ENCODE measurements at places on chromosomes 7 and 10.

GRCh38 chr7:11120068-11120664 lies 146.5 kb downstream of the PHF14 start:
- no peak for DNase-seq

- DNase-seq, result no peak
These were observed 75.2 kb downstream of the CLEC2L start for GRCh38 chr7:139598642-139599041.

DNA sequence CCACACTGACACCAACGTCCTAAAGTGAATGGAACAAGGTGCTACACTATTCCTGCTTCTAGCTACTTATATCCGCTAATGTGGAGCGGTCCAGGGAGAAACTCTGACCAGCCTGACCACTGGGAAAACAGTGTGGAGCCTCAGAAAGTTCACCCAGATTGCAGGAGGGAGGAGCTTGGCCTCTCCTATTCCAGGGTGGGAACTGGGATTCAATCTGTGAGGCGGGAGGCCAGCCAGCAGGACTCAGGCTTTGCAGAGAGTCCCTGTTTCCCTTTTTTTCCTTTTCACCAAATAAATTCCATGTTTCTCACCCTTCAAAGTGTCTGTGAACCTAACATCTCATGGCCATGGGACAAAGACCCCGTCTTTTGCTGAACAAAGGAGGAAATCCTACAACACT lies 86.4 kb upstream of the SEMA3C start:
- DNase-seq, result no peak

DNA sequence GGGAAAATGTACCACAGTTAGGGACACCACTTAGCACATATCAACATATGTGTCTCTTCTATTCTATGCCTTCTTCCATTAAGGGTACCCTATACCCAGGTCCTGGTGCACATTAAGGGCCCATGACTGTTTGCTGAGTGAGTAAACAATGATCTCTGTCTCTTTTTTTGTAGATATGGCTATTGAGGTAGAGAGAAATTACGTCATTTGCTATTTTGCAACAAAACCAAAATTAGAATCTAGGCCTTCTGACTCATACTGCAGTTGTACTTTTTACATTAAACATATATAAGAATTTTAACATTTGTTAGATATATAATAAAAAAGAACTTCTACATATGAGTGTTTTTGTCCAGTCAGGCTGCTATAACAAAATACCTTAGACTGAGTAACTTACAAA lies 683.2 kb upstream of the LRRN3 start:
- no peak for DNase-seq

DNA sequence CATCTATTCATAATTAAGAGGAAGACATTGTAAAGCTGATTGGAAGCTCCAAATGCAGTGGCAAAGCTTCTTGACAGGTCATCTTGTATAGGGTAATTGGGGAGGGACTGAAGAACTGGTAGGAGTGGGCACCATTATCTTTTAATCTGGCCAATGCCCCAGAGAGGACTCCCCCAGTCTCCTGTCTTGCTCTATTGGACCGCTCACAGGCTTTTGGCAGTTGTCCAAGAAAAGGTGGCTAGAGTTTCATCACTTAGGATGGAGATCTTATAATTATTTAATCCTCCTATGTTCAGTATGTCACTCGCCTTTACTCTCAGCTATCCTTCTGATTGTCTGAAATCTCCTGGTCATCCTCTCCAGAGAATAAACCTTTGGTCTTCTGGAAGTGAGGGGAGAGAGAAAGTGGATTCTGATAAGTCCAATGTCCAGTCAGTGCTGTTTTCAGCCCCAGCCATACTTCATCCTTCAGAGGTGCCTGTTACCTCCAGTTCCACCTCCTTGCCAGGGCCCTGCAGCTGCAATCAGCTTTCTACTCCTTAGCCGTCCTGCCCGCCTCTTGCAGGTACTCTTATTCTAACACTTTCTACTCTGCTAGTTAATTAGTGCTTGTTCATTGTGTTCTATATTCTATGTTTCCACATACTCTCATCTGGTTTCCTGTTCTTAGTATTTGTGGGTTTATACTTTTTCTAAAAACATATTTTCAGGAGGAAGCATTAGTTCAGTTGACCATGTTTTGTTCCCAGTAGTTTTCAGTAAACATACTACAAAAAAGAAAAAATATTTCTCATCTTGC lies 241.6 kb downstream of the NSUN6 start:
- DNase-seq, result no peak

- DNase-seq, result peak; percentile 32
These were observed 81.4 kb upstream of the FAM133B start for GRCh38 chr7:92671505-92672169.

- peak; percentile 30 for DNase-seq
These were observed 1.2 kb downstream of the MCU start for GRCh38 chr10:72692994-72693781.

- DNase-seq, result no peak
These were observed 32.0 kb downstream of the STRA8 start for GRCh38 chr7:135265637-135266036.

GRCh38 chr10:1102416-1102815 lies 46.2 kb downstream of the WDR37 start:
- DNase-seq, result no peak

DNA sequence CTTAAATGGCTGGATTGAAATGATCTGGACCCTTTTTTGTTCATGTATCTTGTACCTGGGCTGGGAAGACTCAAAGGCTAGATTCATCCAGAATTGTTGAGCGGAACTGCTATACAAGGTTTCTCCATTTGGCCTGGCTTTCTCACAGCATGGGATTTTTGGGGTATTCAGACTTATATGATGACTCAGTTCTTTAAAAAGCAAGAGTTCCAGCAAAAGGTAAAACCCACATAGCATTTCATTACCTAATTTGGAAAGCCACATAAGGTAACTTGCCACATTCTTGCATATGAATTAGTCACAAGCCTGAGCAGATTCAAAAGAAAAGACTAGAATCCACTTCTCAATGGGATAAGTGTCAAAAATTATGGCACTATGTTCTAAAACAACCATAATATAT lies 137.4 kb downstream of the HGF start:
- no peak for DNase-seq

DNA sequence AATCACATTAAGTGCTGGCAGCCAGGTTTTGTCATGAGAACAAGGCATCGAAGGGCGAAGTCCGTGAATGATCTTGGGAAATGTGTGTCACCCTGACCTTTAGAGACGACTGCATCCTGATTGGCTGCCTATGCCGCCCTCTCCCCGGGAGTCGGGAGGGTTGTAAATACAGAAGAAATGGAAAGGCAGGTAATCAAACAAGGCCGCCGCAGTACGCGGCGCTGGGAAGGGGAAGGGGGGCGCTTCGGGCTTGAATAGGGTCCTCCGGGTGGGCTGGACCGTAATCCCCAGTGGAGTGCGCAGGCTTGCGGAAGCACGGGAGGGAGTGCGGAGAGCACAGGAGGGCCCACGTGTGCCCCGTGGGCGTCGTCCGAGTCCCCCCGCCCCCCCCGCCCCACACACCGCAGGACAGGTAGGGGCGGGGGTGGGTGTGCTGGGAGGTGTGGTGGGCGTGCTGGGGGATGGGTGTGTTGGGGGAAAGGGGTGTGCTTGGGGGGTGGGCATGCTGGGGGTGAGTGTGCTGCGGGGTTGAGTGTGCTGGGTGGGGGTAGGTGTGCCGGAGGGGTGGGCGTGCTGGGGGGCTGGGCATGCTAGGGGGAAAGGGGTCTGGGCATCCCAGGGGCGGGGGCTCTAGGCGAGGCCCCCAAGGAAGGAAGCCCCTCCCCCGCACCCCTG lies 169.4 kb downstream of the ARHGAP12 start:
- DNase-seq, result peak; percentile 33

GRCh38 chr7:49432254-49432653 lies 341.2 kb upstream of the VWC2 start:
- no peak for DNase-seq

DNA sequence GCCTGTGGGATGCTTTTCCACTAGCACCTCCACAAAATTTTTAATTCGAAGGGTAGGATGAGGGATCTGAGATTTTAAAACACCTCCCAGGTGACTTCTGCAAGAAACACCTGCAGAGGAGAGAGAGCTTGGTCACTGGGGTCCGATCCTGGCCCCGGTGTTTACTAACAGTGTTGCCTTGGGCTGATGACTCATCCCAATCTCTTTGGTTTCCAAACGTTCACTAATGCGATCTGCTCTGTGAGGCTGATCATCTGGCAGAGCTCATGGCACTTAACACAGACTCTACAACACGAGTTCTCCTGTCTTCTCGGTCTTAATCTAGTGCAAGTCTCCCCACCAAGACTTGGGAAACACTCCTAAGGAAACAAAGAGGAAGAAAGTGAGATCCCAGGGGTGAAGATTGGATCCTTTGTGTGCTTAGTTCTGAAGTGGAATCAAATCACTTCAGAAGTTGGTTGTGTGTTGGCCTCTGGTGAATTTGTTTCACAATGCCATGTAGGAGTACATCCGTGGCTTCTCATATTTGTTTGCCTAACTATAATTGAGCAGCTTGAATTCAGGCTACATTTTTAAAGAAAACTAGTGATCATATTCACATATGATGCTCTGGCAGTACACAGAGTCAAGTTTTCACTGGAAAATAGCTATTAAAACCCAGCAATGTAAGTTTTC lies 407.9 kb downstream of the NRG3 start:
- no peak for DNase-seq

DNA sequence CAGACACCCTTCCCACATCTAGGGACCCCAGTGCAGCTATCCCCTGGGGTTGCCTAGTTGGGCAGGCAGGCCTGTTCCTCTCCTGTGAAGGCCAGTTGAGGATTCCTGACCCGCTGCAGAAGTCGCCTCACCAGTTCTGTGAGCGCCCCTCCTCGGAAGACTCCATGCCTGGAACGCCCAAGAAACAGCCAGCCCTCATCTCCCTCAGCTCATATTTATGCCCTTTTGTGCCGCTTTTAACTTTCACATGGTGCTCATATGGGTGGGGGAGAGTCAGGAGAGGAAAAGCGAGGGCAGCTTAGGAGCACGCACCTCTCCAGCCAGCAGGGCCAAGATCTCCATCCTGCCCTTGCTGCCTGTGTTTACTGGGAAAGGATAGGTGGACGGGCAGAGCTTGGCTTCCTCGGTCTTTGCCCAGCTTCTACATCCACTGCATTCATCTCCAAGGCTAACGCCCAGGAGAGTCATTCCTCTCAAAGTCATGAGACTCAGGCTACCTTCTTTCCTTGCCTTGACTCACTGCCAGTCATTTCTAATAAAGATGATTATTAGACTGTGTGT lies 286.6 kb downstream of the USP6NL start:
- no peak for DNase-seq

GRCh38 chr10:64014281-64014680 lies 493.1 kb downstream of the REEP3 start:
- no peak for DNase-seq

- no peak for DNase-seq
These were observed 37.1 kb upstream of the NXPH1 start for GRCh38 chr7:8396294-8396693.

GRCh38 chr10:100174699-100175677 lies 10.8 kb downstream of the ERLIN1 start:
- DNase-seq, result no peak

DNA sequence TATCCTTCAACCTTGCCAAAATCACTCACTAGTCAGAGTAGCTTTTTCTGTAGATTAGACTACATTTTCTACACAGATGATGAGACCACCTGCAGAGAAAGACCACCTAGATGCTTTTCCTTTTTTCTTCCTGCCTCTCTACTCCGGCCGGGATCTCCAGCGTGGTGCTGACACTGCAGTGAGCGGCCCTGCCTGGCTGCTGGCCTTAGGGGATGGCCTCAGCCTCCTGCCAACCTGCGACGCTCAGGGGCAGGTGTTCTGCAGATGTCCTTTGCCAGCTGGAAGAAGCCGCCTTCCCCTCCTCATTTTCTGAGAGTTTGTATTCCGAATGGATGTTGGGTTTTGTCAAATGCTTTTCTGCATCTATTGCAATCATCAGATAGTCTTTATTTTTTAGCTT lies 43.5 kb upstream of the NKX6-2 start:
- DNase-seq, result no peak

DNA sequence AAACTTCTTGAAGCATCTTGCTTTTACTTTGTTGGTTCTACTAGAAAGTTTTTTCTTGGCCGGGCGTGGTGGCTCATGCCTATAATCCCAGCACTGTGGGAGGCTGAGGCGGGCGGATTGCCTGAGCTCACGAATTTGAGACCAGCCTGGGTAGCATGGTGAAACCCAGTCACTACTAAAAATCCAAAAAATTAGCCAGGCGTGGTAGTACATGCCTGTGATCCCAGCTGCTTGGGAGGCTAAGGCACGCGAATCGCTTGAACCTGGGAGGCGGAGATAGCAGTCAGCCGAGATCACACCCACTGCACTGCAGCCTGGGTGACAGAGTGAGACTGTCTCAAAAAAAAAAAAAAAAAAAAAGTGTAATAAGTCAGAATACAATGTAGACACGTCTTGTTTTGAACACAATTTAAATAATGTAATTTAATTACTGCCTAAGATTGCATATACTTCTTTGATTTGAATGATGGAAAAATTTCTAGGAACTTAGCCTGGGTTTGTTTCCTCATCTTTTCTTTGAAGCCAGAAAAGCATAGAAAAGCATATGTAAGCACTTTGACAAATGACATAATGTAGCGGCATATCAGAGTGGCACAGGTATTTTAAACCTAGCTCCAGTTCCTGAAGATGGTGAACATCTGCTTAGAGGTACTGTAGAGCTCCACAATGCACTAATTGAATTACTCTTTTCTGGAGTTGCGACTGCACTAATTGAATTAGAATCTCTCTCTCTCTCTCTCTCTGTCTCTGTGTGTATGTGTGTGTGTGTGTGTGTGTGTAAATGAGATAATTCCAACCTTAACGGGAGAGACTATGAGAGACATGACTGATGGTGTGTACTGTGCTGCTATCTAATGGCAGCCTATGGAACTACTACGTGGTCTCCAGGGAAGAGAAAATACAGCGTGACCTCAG lies 87.8 kb downstream of the BTRC start:
- no peak for DNase-seq

GRCh38 chr10:121910673-121911420 lies 17.0 kb downstream of the ATE1 start:
- peak; percentile 21 for DNase-seq

DNA sequence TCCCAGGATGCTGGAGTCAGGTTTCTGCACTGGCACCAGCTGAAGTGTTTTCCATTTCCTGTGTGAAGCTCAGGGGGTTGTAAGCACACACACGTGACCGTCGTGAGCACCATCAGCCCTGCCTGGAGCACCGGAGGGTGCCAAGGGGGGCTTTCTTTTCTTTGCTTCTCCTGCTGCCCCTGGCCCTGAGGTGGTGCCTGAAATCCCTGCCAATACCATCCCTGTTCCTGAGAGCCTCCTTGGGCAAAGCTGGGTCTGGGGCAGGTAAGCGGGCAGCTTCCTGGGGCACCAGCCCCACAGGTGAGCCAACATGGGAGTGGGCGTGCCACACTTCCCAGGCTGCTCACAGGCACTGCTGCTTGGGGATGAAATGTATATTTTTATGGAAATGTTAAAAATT lies 593.6 kb downstream of the DNAJB6 start:
- DNase-seq, result no peak

- no peak for DNase-seq
These were observed at the start of gene GPNMB for GRCh38 chr7:23246555-23246954. Gene GPNMB (plus strand): TSS chr7:23246775. CDS start chr7:23246858, 83 bp downstream.

- no peak for DNase-seq
These were observed 2.4 kb downstream of the BAMBI start for GRCh38 chr10:28679581-28680357.

GRCh38 chr10:116472891-116473290 lies 45.2 kb downstream of the PNLIPRP3 start:
- DNase-seq, result no peak

Measured in CD4-positive, CD25-positive, alpha-beta regulatory T cell (primary cell).